ENCODE measurements at places on chromosomes 1 and 21.

GRCh38 chr1:244918421-244919319, 54.3 kb upstream of the HNRNPU start:
- DNase-seq: no peak

DNA sequence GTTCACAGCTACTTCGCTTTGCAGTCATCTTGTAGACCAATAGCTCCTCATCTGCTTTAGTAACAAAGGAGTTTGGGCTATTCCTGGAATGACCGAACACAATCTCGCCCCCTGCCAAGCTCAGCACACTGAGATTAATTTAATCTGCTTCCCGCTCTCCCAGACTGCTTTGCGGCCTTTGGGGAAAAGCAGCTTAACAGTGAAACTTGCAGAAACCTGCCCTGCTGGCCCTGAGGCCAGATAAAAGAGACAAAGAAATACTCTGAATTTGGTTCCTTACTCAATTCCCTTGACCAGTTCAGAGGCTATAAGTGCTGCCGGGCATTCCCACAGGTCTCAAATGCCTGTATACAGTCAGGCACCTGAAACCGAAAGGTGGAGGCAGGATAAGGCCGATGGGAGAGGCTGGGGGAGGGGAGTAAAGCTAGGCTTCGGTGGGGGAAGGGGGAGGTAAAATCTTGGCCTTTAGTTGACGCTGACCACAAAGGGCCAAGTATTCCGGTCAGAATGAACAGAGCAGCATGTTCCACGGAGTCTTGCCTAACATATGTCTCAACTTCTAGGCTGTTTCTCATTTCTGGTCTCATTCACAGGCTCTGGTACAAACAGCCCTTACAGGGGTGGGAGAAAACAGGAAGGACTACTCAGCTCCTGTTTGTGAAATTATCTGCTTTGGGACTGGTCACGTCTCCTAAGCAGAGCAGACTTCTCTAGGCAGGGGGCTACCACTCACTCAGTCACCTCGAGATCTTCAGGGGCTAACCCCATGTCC, 17.7 kb upstream of the A3GALT2 start:
- peak; percentile 96 for DNase-seq

- DNase-seq: no peak
These were observed 3.0 kb downstream of the PLA2G2A start for GRCh38 chr1:19976317-19977003.

GRCh38 chr1:44217809-44218410, 4.6 kb downstream of the DMAP1 start:
- peak; percentile 41 for DNase-seq

- no peak for DNase-seq
These were observed 8.4 kb upstream of the PDZK1IP1 start for GRCh38 chr1:47198214-47198613.
